Stimulated activated CD8-positive, alpha-beta memory T cell treated with anti-CD3 and anti-CD28 coated beads, Interleukin-12 subunit alpha, Interleukin-12 subunit beta, amount 100 ng/mL, for 1 hour (primary cell): ENCODE measurements at places on chromosomes 11 and 22.

GRCh38 chr11:119533921-119534736, 111.2 kb upstream of the THY1 start:
- DNase-seq = peak; percentile 4

GRCh38 chr11:128148208-128148607, 439.1 kb downstream of the ETS1 start:
- no peak for DNase-seq

- no peak for DNase-seq
Observed at GRCh38 chr22:21945453-21946261, 7.0 kb downstream of the PPM1F start.

GRCh38 chr22:35850831-35851230, 133.2 kb downstream of the APOL5 start:
- DNase-seq = no peak

DNA sequence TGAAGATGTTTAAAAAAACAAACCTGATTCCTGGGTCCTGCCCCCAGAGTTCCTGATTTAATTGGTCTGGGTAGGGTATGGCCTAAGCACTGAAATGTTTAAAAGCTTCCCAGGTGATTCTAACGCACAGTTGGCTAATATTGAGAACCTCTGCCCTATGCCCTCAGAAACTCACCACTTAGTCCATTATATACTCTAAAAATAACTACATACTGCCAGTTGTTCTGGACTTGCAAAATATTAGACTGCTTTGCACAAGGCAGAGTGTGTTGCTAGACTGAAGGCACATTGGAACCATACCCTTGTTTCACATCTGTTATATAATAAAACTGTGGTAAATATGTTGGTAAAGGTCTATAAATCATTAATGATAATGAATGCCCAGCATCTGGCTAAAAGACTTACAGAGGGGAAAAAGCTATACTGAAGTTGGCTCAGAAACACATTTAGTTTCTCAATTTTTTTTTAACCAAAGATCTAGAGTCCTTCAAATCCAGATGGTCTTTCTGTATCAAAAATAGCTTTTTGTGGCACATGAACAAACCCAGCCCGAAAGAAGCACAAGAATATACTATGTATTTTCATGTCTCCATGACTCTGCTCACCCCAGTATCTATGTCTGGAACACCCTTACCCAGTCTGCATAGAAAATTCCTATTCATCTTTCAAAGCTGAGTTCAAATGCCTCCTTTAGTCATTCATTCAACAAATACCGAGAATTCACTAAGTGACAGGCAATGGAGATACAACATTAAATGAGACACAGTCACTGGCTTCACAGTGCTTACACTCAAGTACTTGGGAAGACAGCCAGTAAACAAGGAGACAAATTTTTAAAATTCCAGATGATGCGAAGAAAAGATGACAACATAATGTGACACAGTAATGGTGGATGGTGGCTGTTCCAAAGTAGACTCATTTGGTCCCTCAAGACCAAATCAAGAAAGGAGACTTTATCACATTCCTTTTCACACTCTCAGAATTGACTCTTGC, 44.1 kb downstream of the RBFOX2 start:
- DNase-seq = no peak

DNA sequence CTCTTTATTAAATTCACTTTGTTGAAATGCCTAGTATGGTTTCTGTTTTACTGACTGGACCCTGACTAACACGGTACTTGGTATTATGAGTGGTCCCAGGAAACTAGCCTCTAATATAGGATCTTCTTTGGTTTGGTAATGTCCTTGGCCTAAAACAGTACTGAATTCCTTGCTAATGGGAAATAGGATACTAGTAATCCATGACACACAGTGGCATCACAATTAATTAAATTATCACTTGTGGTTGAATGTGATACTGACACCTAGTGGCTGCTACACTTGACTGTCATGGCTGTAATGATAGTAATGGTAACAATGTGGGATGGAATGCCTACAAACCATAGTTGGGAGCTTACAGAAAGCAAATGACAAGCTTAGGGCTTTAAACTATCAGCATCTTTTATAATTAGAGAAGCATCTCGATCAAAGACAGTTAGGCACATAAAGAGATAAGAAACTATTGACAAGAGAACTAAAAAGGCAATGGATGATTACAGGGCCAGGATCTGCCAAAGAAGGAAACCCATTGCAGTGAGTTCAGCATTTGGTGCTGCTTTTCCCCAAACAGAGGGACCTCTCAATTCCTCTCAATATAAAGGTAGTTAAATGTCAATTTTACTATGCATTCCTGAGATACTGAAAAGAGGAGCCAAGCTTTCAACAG, 8.6 kb downstream of the DNHD1 start:
- no peak for DNase-seq

- DNase-seq = no peak
Observed at GRCh38 chr11:121892131-121892681, 223.8 kb downstream of the BLID start.

DNA sequence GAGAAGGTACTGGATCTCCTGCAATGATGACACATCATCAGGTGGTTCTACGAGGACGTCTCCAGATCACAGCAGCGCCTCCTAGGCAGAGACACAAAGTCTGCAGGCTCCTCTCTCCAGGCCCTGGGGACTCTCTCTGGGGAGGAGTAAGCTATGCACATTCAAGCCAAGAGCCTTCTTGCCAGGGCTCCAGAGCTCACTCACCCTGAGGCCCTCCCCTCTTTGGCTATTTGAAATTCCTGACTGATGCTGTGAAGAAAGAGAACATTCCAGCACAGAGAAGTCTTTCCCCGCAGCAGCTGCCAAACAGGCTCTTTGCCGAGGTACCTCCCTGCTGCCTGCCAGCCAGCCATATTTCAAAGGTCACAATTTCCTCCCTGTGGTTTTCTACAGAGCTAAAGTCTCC, 204.9 kb downstream of the CSNK2A3 start:
- no peak for DNase-seq

- DNase-seq = no peak
Observed at GRCh38 chr11:115197433-115197832, 306.8 kb downstream of the CADM1 start.

GRCh38 chr22:26610072-26610958, 7.5 kb downstream of the CRYBB1 start:
- DNase-seq = no peak

GRCh38 chr22:21731503-21731902, 4.1 kb downstream of the YPEL1 start:
- no peak for DNase-seq

GRCh38 chr11:86181379-86181778, 63.2 kb upstream of the EED start:
- no peak for DNase-seq

DNA sequence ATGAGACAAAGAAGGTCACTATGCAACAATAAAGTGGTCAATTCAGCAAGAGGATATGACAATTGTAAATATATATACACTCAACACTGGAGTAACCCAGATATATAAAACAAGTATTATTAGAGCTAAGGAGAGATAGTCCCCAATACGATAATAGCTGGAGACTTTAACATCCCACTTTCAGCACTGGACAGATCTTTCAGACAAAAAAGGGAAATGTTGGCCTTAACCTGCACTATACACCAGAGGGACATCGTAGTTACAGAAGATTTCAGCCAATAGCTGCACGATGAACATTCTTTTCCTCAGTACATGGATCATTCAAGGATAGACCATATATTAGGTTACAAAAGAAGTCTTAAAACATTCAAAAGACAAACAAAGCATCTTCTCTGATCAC, 29.9 kb downstream of the PIWIL3 start:
- DNase-seq = no peak

DNA sequence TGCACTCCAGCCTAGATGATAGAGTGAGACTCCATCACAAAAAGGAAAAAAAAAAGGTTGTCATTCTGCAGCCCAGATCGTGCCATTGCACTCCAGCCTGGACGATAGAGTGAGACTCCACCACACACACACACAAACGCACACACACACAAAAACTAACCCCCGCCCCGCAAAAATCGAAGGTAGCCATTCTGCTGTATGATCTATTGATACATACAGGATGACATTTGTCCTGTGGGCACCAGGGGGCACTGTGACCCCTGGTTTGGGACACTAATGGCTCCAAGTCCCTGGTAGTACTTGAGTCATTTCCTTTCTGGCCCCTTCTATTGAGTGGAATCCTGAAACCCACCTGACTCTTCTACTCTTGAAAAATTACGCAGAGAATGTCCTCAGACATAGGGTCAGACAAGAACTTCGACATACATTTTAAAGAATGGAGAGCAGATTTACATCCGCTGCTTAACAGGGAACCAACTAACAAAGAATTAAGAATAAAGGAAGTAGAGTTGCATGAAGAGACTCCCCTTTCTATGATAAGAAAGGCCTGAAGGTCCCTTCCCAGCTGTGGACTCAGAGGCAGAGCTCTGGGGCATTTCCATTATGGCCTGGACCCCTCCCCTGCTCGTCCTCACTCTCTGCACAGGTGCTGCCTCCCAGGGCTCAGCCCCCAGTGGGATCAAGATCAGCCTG, 35.0 kb upstream of the PRAME start:
- DNase-seq = peak; percentile 17

GRCh38 chr11:79902493-79902892, 461.7 kb upstream of the TENM4 start:
- DNase-seq = no peak

DNA sequence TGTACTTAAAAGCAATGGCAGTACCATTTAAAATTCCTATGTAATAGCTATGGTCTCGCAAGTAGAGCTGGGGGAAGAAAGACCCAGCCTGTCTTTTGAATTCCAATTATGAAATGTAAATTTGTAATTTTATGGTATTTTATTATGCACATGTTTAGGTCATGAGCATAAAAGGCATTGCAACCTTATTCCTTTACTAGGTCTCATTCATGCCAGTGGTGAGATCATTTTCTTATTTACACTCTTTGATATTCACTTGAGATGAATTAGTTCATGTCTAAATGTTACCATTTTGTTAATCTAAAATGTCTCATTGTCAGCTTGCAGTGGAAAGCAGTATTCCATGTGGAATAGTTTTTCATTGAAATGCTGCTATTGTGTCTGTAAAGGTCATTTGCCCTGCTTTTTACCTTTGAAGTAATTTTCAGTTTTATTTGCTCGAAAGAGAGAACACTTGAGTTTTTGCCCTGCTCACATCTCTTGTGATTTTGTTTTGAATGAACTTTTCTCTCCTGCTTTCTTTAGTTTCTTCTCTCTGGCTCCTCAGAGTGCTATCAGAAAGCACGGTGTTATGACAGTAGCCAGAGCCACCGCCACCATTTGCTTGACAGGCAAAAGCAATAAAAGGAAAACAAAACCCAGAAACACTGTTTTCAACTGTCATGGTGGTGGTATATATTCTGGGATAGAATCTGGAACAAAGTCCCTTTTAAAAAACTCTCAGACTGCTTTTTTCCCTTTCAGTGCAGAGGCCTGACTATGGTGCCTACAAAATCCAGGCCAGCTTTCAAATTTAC, 37.2 kb upstream of the RAG2 start:
- DNase-seq = no peak

- DNase-seq = no peak
Observed at GRCh38 chr11:93603225-93604007, 58.1 kb upstream of the CEP295 start.

DNA sequence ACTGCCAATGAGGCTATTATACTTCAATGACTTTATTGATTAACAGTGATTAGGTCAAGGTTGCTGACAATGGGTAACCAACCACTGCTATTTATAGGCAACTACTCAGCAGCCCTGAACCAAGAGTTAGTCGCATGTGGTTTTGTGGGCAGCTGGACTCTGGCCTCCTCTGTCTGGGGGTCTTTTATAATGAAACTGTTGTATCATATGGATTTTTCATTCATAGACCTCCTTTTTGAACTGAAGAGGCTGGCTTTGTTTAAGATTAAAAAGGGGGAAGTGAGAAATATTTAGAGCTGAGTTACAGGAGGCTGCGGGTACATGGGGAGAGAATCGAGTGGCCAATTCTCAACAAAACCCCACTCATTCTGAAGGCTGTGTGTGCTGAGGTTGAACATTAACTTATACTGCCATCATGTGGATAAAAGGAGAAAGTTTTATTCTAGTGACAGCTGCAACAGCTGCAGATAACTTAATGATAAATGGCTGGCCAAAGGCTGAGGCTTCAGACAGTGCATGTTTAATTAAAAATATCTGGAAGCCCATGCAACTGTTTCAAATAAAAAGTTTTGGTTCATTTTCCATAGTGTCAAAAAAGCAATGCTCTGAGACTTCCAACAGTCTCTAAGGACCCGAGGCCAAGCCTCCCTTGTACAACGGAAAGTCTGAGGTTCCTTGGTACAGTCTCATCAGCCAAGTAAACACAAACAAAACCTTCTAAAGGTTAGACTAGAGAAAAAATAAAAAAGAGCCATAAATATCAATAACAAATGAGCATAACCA, 682.6 kb downstream of the KCNA4 start:
- no peak for DNase-seq

DNA sequence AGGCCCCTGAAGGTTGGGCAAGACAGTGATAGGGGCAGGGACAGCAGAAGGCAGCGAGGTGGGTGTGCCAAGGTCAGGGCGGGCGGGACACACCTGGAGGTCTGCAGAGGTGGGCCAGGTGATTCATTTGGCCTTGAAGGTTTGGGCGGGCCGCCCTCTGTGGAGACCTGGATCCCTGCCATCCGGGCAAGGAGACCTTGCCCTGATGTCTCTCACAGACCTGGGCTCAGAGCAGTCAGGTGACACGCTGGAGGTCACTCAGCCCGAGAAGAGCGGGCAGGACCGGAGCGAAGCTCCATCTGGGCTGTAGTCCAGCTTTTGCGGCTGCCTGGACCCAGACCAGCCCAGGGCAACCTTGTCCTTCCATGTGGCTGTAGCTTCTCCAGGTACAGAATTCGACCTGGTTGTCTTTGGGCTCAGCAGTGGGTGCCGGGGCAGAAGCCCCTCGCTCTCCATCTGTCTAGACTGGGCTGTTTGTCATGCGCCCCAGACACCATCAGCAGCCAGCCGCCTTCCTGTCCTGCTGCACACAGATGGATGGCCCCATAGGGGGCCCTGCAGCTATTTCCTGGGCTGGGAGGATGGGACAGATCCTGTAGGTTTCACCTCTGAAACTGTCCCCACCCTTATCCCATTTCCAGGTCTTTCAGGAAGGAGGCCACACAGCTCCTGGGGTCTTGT, 3.1 kb downstream of the MRGPRG start:
- no peak for DNase-seq

DNA sequence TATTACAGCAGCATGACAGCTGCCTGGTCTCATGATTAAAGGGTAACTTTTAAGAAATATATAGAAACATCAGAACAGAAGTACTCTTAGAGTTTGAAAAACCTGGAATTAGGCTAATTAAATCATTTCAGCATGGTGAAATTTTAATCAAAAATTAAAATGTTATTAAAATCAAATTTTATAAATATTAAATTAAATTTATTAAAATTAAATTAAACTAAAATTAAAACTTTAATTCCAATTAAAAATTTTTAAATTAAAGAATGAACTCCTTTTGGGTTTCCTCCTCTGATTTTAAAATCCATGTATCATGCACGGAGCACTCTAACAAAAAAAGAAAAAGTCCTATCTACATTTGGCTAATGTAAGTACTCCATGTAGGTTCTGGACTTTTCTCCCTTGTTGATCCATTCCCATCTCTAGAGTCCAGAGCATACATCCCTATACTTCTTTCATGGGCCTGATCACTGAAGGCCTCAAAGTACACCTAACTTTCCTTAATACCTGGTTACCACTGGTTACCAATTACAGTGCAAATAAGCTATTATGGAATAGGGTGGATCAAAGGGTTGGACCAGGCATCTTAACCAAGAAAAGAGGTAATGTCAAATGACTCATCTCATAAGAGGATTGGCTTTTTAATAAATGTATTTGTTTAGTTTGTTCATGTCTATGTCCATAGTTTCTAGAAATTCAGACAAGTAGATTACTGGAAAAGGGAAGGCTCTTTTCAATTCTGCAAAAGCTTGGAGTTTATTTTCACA, 48.4 kb upstream of the MUC15 start:
- DNase-seq = no peak

GRCh38 chr22:37273126-37273845, 9.0 kb upstream of the CYTH4 start:
- no peak for DNase-seq
